GM12878 (cell line): ENCODE measurements at places on chromosomes 2 and 18.

- peaks cover 8% of the 10 kb centered on the region for H3K36me3 ChIP-seq
- DNase-seq = no peak
- no peak overlapping the region for H3K4me3 ChIP-seq
- H3K27ac ChIP-seq = no peak overlapping the region
Observed at GRCh38 chr2:85390941-85391669, 19.1 kb downstream of the CAPG start.

- H3K36me3 ChIP-seq = no peaks in the 10 kb centered on the region
- no peak for DNase-seq
- H3K4me1 ChIP-seq = no peaks in the 10 kb centered on the region; the same call in 1 of the 2 replicates
- H3K27me3 ChIP-seq = no peaks in the 10 kb centered on the region
- no peak overlapping the region for H3K4me3 ChIP-seq
Observed at GRCh38 chr2:18980786-18981430, 377.5 kb downstream of the OSR1 start.

DNA sequence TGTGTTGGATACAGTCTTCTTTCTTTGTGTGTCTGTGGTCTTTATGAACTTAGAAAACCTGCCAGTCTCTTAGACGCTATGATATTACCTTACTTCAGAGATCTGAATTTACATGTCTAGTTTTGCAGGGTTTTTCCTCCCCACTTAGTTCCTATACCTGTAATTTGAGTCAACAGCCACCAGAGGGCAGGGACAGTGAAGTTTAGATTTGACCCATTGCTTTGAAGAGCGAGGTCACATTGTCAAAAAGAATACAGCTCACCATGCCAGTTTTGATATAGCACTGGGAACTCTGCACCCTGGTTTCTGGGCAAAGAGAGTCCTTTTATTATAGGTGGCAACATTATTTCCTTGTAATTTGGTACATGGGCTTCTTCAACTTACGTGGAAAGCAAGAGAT, 102.3 kb downstream of the MAPK4 start:
- H3K36me3 ChIP-seq = no peaks in the 10 kb centered on the region
- DNase-seq = no peak
- H3K27me3 ChIP-seq = no peaks in the 10 kb centered on the region
- no peak overlapping the region for H3K27ac ChIP-seq
- H3K4me3 ChIP-seq = no peak overlapping the region

DNA sequence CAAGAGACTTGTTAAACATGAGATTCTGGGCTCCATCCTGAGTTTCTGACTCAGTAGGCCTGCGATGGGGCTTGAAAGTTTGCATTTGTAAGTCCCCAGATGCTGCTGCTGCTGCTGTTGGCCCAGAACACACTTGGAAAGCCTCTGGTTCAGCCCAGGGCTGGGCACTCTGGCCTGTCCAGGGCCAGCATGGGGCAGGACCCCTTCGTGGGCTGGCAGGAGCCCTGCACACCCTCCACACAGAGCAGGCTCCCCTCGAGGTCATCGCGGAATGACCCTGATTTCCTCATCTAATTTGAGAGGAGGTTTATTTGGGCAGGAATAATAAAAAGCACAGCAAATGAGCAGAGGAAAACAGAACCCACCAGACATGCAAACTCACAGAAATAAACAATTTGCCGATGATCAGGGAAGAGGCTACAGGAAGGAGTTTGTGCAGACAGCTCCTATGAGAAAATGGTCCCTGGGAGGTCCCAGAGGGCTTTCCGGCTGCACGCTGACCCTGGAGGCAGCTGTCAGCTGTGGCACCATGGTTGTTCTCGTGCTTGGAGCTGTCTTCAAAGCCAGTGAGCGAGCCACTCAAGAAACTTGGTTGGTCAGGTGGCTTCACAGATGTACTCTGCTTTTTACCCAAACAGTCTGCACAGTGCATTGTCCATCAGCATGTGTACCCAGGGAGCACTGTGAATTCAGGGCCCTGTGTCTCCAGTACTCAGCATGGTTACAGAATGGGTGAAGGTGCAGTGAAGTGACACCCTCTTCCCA, 119.3 kb downstream of the GLI2 start:
- no peaks in the 10 kb centered on the region for H3K36me3 ChIP-seq
- no peak overlapping the region for H3K4me3 ChIP-seq
- H3K4me1 ChIP-seq = no peaks in the 10 kb centered on the region
- peaks cover 3% of the 10 kb centered on the region; the same call in 1 of the 2 replicates for H3K27me3 ChIP-seq
- H3K27ac ChIP-seq = no peak overlapping the region

GRCh38 chr2:217884985-217885384, 117.8 kb downstream of the TNS1 start:
- H3K4me1 ChIP-seq = no peaks in the 10 kb centered on the region
- no peak for DNase-seq
- H3K27me3 ChIP-seq = peaks cover 2% of the 10 kb centered on the region; the same call in 1 of the 2 replicates
- no peak overlapping the region for H3K27ac ChIP-seq
- H3K4me3 ChIP-seq = no peak overlapping the region

DNA sequence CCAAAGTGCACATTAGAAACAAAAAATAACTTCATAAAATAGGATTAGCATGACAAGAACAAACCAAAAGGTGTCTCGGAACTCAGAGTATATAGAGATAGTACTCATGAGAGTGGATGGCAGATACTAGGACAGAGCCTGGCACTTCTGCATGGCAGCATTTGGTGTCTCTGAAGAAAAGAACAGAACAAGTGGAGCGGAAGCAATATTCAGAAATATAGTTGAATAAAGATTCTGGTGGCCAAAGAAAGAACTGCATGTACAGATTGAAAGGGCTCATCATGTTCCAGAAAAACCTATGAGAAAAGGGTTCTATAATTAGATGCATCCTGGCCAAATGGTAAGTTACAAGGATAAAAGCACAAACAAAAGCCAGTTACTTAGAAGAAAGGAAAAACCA, 90.9 kb downstream of the CCDC138 start:
- no peaks in the 10 kb centered on the region for H3K27me3 ChIP-seq
- no peak overlapping the region for H3K4me3 ChIP-seq
- H3K36me3 ChIP-seq = no peaks in the 10 kb centered on the region
- H3K4me1 ChIP-seq = no peaks in the 10 kb centered on the region

DNA sequence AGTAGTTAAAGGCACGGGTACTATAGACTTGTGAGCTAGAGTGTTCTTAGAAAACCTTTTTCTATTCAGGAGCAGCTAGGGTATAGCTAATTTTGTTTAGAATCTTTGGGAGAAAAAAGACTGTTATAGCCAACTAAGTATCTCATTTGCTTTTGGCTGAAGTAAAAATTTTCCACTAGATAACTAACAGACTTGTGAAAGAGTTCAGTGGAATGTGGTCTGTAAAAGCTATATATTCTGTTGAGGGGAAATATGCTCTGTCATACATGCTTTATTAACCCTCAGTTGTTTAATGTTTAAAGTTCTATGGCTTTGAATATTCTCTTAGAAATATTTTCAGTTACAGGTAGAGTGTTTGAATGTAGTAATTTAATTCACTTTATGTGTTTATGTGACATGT, 49.7 kb downstream of the RIF1 start:
- no peaks in the 10 kb centered on the region; the same call in none of the 2 replicates for H3K36me3 ChIP-seq
- H3K4me3 ChIP-seq = no peak overlapping the region
- no peaks in the 10 kb centered on the region for H3K27me3 ChIP-seq
- H3K27ac ChIP-seq = no peak overlapping the region

GRCh38 chr18:78979730-78980278, at the start of gene SALL3:
TSS of gene SALL3 (plus strand) at chr18:78979818. CDS start at chr18:78980275, 457 bp downstream.
- H3K4me1 ChIP-seq = no peaks in the 10 kb centered on the region
- H3K36me3 ChIP-seq = no peaks in the 10 kb centered on the region
- DNase-seq = no peak
- no peaks in the 10 kb centered on the region for H3K27me3 ChIP-seq
- H3K4me3 ChIP-seq = no peak within 1 kb of the TSS

GRCh38 chr2:157053876-157054275, 203.6 kb upstream of the GALNT5 start:
- H3K36me3 ChIP-seq = no peaks in the 10 kb centered on the region
- no peak for DNase-seq
- no peaks in the 10 kb centered on the region for H3K4me1 ChIP-seq
- H3K27me3 ChIP-seq = peaks cover 2% of the 10 kb centered on the region; the same call in 1 of the 2 replicates

- H3K4me3 ChIP-seq = no peak overlapping the region
- no peaks in the 10 kb centered on the region for H3K4me1 ChIP-seq
- no peaks in the 10 kb centered on the region for H3K27me3 ChIP-seq
Observed at GRCh38 chr2:239201531-239201876, 199.3 kb downstream of the HDAC4 start.

- H3K4me1 ChIP-seq = no peaks in the 10 kb centered on the region
- H3K27me3 ChIP-seq = no peaks in the 10 kb centered on the region
- H3K27ac ChIP-seq = no peak overlapping the region
- H3K4me3 ChIP-seq = no peak overlapping the region
- H3K36me3 ChIP-seq = no peaks in the 10 kb centered on the region
- no peak for DNase-seq
Observed at GRCh38 chr2:1620081-1620480, 124.2 kb downstream of the PXDN start.

DNA sequence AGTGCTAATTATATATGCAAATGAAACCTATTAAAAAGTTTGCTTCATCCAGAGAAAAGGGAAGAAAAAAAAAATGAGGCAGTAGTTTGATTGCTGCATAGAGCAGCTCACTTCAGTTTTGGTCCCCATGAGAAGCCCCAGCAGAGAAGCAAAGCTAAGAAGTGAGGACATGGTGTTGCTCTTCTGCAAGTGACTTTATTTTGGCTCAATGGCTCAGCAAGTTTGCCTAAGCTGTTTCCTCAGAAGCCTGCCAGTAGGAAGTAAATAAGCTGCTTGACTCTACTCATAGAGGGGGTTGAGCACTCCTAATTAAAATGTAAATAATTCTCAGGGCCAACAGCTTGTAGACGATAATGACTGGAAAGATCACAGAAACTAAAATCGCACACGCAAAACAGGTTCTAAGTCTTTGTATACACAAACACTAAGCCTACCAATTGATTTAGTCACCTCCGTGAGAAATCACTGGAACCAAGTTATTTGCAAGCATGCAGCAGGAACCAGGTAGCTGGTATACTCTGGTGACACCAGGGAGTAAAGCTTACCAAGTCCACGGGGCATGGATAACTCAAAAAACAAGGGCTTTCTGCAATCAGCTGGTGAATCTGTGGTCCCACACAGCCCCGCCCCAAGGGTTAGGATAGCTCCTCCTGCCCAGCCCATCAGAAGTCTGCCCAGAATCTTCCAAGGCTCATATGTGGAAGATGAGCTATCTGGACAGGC, 39.7 kb upstream of the NABP1 start:
- no peaks in the 10 kb centered on the region for H3K27me3 ChIP-seq
- peaks cover 34% of the 10 kb centered on the region for H3K4me1 ChIP-seq
- no peak overlapping the region for H3K4me3 ChIP-seq

- H3K27me3 ChIP-seq = no peaks in the 10 kb centered on the region
- H3K4me1 ChIP-seq = no peaks in the 10 kb centered on the region
- DNase-seq = no peak
- no peak overlapping the region for H3K4me3 ChIP-seq
- no peaks in the 10 kb centered on the region for H3K36me3 ChIP-seq
Observed at GRCh38 chr2:8139668-8140200, 542.1 kb upstream of the ID2 start.

DNA sequence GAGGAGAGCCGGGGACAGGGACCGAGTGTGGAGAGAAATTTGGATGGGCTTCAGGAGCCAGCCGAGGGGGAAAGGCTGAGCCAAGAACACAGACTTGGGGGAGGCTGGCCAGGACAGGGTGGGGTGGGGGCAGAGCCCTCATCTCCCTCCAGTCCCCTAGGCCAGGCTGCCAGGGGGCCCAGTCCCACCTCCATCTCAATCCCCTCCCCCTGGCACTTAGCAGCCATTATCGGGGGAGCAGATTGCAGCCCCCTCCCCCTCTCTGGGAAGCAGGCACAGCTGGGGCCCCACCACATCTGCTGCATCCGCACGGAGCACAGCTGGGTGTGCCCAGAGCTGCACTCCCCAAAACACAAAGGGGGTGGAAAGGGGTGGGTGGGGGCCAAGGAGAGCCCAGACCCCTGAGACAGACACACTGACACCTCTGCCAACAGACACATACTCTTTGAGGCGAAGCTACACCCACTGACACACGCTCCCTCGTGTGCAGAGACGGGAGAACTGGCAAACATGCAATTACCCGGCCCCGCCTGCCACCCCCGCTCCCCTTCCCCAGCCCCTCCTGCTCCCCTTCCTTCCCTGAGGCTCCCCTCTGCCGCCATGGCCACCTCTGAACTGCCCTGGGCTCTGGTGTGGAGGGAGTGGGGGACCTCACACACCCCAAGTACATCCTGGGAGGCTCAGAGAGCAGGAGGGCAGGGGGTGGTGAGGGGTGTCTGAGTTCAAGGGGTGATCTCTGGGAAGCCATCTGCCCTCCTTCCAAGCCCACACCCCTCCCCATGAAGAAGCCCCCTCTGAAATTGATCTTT, 5.1 kb upstream of the ASIC4 start:
- no peak overlapping the region for H3K27ac ChIP-seq
- H3K36me3 ChIP-seq = 0 out of 2 replicates have a peak, but pooled peaks cover 2% of the 10 kb centered on the region
- no peak overlapping the region for H3K4me3 ChIP-seq
- no peaks in the 10 kb centered on the region for H3K4me1 ChIP-seq

DNA sequence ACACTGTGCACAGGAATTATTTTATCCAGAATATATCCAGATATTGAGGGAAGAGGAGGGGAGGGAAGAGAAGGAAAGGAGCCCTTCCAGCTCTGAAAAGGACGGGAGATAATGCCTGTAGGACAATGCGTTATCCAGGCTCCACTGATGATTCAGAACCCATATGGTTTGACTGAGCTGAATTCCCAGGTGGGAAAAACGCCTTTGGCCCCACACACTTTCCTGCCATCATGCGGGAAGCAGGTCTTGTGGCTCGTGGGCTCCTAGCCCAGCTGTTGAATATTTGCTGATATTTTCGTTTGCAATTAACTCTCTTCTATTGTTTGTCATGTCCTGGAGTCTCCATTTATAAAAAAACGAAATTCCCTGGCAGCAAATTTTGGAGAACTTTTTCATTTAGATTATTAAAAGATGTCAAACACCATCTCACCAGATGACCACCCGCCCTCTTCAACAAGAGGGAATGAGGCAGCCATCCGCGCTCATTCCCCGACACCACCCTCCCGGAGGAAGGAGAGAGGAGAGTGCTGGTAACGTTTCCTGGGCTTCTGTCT, 8.9 kb downstream of the COL6A3 start:
- peaks cover 2% of the 10 kb centered on the region for H3K27me3 ChIP-seq
- no peak overlapping the region for H3K4me3 ChIP-seq
- no peak for DNase-seq
- H3K27ac ChIP-seq = no peak overlapping the region
- no peaks in the 10 kb centered on the region for H3K4me1 ChIP-seq

DNA sequence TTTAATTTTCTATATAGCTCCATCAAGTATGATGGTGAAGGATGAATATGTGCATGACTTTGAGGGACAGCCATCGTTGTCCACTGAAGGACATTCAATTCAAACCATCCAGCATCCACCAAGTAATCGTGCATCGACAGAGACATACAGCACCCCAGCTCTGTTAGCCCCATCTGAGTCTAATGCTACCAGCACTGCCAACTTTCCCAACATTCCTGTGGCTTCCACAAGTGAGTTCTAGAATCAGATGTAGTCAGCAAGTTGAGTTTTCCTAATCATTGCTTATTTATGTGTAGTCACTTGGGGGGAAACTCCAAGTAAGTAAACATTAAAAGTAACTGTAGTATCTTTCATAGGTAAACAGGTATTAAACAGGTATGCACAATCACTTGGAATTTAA, 24.8 kb downstream of the SMAD4 start:
- H3K27ac ChIP-seq = no peak overlapping the region
- no peaks in the 10 kb centered on the region for H3K27me3 ChIP-seq
- H3K4me1 ChIP-seq = peaks cover 6% of the 10 kb centered on the region; the same call in 1 of the 2 replicates
- H3K4me3 ChIP-seq = no peak overlapping the region
